ENCODE measurements at places on chromosomes 6 and 20.

GRCh38 chr20:1491281-1491840 lies at the start of gene SIRPB2:
SIRPB2 (minus strand) TSS chr20:1491420; CDS start chr20:1491359, 61 bp downstream.
- DNase-seq, result no peak

DNA sequence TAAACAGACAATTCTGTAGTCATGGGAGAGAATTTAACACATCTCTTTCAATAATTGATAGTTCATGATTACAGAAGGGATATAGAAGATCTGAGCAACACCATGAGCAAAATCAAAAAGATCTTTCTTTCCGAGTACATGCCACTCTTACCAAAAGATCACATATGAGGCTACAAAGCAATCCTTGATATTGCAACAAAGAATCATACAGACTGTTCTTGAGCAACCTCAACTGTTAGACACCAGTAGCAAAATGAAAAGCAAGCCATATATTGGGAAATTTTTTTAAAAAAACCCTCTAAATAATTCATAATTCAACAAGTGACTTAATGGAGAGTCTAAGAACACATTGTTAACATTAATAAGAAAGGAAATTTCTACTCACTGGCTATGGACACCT lies 3.6 kb upstream of the CD83 start:
- no peak for DNase-seq

- no peak for DNase-seq
These were observed 671 bp downstream of the CDH4 start for GRCh38 chr20:61252601-61253263.

DNA sequence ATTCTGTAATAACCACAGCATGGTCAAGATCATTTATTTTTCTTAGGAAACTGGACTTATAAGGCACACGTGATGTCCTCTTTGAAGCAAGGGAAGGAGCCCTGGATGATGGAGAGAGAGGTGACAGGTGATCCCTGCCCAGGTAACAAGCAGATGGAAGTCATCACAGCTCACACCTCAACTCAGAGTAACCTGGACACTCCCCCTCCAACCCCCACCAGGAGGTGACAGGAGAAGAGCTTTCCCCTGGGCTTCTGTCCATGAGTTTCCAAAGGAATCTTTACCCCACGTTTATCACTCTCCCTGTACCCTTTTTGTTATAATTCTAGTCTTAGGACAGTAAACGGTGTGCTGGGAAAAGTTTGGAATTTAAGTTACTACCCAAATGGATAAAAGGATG lies 28.4 kb downstream of the ZNF334 start:
- no peak for DNase-seq

GRCh38 chr20:23608251-23608846 lies 2.6 kb upstream of the CST9 start:
- DNase-seq, result no peak

DNA sequence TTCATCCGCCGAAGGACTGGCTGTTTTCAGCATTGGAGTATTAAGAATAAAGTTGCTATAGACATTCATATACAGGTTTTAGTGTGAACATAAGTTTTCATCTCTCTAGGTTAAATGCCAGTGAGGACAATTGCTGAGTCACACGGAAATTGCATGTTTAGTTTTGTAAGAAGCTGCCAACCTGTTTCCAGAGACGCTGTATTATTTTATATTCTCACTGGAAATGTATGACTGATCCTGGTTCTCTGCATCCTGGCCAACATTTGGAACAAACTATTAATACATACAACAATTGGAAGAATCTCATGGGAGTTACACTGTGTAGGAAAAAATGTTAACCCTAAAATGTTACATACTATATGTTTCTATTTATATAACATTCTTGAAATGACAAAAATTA lies 16.7 kb upstream of the TGM6 start:
- DNase-seq, result no peak

DNA sequence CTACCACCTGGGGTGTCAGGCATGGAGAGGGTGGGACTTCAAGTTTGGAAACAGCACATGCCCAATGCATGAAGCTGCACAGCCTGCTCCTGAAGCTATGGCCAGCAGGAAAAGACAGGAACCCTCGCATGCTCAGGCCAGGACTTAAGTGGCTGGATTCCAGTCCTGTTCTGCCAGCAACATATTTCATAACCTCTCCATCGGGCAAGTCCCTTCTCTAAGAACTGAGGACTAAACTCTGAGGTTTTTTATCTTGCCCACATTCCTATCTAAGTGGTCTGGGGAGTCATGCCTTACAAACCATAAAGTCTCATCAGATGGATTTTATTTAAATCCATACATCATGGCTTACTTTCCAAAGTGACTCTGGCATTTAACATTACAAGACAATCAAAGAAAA lies 27.5 kb upstream of the AGPAT4 start:
- DNase-seq, result no peak

GRCh38 chr6:14048837-14049236 lies 68.7 kb upstream of the CD83 start:
- DNase-seq, result no peak

- no peak for DNase-seq
These were observed 95.9 kb upstream of the COL21A1 start for GRCh38 chr6:56343295-56343694.

GRCh38 chr6:168826078-168826390 lies 385.1 kb downstream of the SMOC2 start:
- DNase-seq, result no peak

DNA sequence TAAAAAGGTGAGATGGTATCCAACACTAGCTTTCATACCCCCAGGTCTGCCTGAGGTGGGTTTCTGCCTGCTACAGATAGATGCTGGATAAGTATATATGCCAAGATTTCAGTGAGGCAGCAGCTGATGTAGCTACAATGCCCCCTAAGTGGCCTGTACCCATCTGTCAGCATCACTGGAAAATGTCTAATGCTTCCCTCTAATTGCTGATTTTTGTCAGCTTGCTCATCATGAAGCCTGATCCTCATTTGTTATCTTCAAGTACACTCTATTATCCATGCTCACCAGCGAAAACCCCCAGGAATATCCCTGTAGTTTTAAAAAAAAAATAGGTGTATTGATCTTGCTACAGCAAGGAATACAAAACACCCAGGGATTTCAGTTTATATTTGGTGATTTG lies 32.2 kb downstream of the OPRM1 start:
- DNase-seq, result no peak

GRCh38 chr20:62758226-62758912 lies 37.9 kb upstream of the MRGBP start:
- DNase-seq, result no peak

- DNase-seq, result no peak
These were observed 1379.2 kb upstream of the DEFB115 start for GRCh38 chr20:29878281-29878741.

DNA sequence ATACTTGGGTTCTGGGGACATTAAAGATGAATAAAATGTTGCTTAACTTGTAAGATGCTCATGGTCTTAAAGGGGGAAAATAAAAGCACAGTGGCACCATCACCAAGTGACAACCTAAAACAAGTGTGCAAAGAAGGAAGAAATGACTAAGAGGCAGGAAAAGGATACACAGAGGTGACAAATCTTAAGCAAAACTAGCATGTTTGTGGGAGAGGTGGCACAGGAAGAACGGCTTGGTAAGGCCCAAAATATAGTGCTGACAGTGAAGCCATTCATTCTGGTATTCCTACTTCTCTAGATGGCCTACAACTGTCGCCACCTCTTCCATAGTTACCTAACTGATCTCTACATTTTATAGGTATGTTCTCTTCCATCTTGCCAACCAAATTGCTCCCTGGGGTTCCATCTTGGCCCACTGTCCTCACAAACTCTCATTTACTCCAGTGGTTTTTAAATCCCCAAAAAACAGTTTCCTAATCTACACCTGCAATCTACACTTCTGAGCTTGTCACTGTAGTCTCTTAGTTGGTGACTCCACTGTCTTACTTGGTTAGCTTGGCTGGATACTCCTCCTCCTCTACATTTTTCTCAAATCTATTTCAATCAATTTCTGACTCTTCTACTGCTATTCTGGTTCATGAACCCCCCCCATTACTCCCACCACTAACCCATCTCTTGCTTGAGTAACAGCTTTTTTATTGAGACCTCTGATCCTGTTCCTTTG lies 33.5 kb downstream of the FAM8A1 start:
- DNase-seq, result peak; percentile 90

GRCh38 chr6:9937031-9937763 lies 477.7 kb downstream of the TFAP2A start:
- no peak for DNase-seq

DNA sequence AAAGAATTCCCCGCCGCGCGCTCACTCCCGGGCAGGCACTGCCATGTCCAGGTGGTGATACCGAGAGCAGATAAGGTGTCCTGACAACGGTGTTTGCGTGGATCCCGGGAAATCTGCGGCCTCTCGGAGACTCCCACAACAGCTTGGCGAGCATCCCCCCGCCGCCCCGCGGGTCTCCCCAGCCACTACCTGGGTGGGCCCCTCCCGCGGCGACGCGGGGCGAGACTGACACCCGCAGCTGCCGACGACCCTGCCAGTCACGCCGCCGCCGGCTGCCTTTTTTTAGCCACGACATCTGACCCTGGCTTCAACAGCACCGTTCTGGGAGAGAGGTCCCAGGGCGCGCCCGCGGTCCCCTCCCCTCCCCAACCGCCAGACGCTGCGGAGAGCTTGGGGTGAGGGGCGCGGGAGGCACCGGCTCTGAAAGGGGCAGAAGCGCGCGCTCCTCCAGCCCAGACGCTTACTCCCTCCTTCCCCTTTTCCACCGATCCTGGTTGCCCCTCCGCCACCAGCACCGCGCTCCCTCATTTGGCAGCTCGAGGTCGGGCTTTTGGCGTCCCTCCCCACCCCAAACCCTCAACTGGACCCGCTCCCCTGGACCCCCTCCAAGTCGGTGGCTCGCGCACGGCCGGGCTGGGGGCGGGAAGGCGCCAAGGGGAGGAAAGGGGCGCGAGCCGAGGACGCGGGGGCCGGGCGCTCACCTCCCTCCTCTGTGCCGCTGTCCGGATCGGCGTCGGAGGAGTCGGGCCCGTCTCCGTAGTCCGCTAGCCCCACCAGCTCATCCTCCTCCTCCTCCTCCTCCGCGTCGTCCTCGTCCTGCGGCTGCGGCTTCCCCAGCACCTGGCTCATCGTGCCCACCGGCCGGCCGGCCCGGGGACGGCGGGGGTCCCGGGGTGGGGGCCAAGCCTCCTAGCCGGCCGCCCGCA lies 665 bp downstream of the RRAGD start:
- no peak for DNase-seq

DNA sequence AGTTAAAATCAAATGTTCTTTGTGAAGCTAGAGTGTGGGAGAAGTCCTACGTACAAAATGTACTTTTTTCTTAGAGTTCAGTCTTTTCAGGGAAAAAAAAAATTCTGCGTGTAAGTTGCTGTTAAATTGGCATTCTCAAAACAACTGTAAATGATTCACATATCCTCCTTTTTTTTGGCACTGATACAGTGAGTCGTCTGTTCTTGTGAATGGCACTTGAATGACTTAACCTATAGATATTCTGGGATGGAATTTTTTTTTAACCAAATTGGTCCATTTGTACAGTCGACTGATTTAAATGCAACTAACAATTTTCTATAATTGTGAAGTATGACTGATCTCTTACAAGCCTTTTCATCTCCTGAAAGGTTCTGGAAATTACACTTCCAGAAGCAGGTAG lies 5.5 kb upstream of the JAG1 start:
- DNase-seq, result no peak

- DNase-seq, result no peak
These were observed 59.9 kb downstream of the NUDT3 start for GRCh38 chr6:34332251-34333198.

- no peak for DNase-seq
These were observed 96.8 kb downstream of the ARMC2 start for GRCh38 chr6:108944707-108945680.

GRCh38 chr6:13526357-13526726 lies 38.9 kb upstream of the GFOD1 start:
- no peak for DNase-seq

DNA sequence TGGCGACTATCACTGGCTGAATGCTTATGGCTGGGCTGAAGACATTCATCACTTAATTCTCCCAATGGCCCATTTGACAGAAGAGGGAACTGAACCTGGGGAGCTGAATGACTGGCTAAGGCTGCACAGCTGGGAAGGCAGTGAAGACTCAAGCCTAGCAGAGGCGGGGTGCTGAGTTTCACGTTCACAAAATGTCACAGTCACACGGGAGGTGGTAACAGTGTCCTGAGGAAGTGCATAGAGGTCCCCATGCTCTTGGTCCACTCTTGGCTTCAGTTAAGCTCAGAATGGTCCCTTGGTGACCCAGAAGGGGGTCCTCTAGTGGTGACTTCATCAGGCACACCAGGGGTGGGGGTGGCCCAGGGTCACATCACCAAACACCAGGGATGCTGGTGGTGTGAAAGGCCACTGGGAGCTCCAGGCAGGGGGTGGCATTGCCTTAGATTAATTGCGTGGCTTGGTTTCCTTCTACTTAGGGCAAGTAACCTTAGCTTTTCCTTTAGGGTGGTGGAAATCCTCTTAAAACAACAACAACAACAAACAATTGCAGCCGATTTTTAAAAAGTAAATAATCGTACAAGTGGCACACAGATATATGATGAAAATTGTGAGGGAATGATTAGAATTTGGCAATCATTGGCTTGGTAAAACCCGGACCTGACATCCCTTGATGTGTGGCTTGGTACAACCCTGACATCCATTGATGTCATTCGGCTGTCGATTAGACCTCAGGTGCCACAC lies 45.0 kb downstream of the SULF2 start:
- DNase-seq, result no peak

- no peak for DNase-seq
These were observed 56.6 kb downstream of the SNX14 start for GRCh38 chr6:85537055-85537494.

DNA sequence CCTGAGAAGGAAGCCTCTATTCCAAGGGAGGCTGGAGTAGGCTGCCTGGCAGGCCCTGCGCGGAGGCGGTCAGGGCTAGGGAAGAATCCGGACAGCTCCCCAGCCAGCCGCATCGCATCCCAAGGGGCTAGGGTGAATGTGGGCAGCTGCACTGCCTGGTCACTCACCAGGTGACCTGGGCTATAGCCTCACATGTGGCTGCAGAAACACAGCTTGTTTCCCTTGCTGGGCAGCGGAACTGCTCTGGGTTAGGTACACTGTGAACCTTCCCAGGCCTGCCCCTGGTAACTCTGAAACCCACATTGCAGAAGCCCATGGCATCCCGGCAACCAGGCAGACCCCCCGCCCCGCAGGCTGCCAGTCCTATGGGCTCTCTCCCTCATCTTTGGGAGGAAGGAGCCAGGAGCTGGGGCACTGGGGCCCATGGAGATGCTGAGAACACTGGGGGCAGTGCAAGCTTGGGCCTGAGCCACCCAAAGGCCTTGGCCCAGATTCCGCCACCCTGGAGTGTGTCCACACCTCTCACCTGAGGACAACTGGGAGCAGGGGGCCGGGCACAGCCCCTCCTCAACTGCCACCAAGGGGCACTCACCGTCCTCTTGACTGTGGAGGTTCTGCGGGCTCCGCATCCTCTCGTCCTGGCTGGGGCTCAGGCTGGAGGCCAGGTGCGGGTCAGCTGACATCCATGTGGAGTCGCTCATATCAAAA lies 111.0 kb downstream of the NOL4L start:
- no peak for DNase-seq

- DNase-seq, result no peak
These were observed 15.4 kb upstream of the BTBD3 start for GRCh38 chr20:11902285-11902697.

DNA sequence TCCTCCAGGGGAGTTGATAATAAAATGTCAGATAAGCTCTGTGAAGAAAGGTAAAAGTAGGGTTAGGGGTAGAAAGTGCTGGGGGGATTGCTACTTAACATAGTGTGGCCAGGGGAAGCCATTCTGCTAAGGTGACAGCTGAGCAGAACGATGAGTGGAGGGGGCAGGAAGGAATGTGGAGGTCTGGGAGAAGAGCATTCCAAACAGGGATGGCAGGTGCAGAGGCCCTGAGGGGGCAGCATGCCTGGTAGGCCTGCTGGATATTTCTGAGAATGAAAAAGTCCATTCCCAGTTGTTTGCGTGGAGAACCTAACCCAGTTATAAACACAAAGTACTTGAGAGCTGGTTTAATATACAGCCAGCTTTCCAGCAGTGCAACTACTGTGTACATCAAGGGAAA lies 9.3 kb downstream of the GFRA4 start:
- DNase-seq, result no peak

All from activated CD4-positive, alpha-beta T cell treated with anti-CD3 and anti-CD28 coated beads, Interleukin-10, Interleukin-2, amounts not matched to agents 100 ng/mL and 50 ng/mL, durations not matched to agents 16 hours and 8 hours (primary cell).